Fibroblast of the conjunctiva (primary cell): ENCODE measurements at places on chromosomes 5 and 9.

GRCh38 chr9:116189683-116190082 lies 36.1 kb downstream of the PAPPA start:
- no peak for DNase-seq

- DNase-seq: no peak
Observed at GRCh38 chr5:6837519-6838110, 124.4 kb downstream of the TENT4A start.

DNA sequence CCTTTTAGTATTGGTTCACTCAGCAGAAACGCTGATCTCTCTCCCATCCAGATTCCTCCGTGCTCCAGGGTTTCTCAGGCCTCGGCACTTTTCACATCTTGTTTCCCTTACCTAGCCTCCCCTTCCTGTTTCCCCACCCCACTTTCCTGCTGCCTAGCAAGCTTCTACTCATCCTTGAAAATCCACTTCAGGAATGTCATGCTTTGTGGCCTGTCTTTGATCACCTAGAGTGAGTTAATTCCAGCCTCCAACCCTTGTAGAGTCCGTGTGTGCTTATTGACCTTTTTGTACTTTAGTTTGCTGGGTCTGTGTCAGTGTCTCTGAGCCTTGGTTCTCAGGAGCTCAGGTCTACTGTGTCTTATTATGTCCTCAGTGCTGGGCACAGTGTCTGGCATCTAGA lies 116.6 kb downstream of the AOPEP start:
- no peak for DNase-seq

GRCh38 chr5:164742025-164742424 lies 1236.6 kb downstream of the MAT2B start:
- no peak for DNase-seq

GRCh38 chr5:54534191-54535004 lies 16.8 kb downstream of the SNX18 start:
- no peak for DNase-seq

DNA sequence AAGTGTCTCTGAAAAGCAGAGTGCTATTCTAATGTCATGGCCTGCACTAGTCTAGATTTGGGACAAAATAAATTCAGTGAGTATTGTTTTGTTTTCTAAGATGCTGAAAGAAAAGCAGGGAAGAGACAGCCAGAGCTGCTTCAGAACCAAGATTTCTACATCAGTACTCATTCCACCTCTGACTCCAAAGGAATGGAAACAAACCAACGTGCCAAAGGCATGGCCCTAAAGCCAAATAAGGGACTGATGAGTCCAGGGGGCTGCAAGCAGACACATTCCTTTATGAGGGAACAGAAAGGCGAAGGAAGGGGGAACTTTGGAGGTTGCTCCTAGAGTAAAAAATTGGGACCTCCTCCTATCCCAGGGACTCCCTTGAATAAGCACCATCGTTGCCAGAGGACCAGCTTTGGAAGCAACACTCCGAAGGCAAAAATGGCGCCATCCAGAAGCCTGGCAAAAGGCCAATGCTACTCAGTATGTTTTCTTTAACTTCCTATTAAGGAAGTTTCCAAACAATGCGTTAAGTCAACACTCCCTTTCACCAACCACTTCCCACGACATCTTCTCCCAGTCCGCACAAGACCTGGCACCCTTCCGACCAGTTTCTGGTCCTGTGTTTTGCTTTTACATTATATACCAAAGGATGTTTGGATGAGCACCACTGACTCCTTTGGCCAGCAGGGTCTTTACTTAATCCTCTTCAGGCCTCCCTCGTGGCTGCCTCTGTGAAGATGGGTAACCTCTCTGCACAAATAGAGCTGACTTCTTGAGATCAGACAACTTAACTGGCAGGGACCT lies 31.6 kb downstream of the ADAM19 start:
- peak; percentile 62 for DNase-seq

DNA sequence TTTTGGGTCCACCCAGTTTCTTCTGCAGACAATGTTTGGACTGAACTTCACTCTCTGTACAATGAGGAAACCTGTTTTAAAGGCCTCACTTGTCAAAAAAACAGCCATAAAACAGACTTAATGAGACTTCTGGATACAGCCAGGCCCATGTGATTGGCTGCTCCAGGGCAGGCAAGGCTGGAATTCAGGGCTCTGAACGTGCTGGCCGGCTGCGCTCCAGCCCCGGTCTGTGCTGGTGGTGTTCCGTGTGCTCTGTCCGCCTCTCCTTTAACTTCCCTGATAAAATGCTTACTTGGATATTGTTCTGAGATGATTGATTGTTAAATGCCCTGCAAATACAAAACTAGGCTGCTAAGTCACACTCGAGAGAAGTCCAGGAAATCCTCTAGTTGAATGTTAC lies 131.2 kb upstream of the KLF4 start:
- no peak for DNase-seq

GRCh38 chr5:17802256-17802655 lies 168.0 kb downstream of the TAF11L14 start:
- DNase-seq: no peak

- no peak for DNase-seq
Observed at GRCh38 chr5:126234563-126235195, 188.5 kb upstream of the GRAMD2B start.

GRCh38 chr9:120609636-120610035 lies 29.7 kb upstream of the CDK5RAP2 start:
- no peak for DNase-seq

- DNase-seq: no peak
Observed at GRCh38 chr5:19555436-19555835, 432.6 kb downstream of the CDH18 start.

- DNase-seq: peak; percentile 14
Observed at GRCh38 chr9:36276781-36277181, 18.5 kb upstream of the GNE start.

- DNase-seq: no peak
Observed at GRCh38 chr9:83512621-83513020, 25.6 kb downstream of the FRMD3 start.

DNA sequence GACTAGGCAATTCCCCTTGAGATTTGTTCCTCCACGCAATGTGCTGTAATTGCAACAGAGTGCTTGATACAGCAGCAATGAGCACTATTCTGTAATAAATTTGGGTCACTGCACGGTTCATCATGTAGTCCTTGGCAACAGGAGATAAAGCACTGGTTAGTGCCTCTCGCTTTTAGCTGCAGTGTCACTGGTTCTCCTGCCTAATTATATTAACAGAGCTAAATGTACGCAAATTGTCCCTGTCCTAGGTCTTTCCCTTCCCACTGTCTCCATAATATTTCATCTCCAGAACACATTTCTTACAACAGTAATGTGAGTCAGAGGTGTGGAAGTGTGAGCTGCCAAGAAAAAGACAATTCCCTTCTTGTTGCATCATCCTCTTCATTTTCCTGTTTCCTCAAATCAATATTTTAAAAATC lies 553.1 kb downstream of the ZNF608 start:
- peak; percentile 84 for DNase-seq

GRCh38 chr5:158929552-158930218 lies 170.0 kb downstream of the EBF1 start:
- DNase-seq: no peak

- DNase-seq: no peak
Observed at GRCh38 chr5:61631438-61631941, 299.4 kb downstream of the ZSWIM6 start.

- no peak for DNase-seq
Observed at GRCh38 chr5:72991394-72991793, 35.6 kb downstream of the FCHO2 start.

GRCh38 chr9:129455151-129455995 lies 165.5 kb downstream of the C9orf50 start:
- no peak for DNase-seq

- DNase-seq: no peak
Observed at GRCh38 chr5:119951330-119951934, 322.1 kb downstream of the FAM170A start.

DNA sequence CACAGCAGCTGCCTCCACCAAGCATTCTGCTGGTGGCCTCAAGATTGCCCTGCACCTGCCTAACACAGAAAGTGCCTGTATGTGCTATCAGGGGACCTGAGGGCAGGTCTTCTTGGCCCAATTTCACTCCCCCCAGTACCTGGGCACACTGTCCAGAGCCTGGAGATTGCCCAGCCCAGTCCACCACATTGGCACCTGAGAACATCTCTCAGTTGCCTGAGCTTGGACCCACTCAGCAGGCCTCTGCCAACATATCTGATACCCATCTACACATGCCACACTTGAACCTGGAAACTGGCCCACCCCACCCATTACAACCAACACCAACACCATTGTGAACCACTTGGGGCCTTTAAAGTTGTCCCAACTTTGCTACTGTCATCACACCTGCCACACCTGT lies 1523.1 kb upstream of the CDH9 start:
- no peak for DNase-seq

DNA sequence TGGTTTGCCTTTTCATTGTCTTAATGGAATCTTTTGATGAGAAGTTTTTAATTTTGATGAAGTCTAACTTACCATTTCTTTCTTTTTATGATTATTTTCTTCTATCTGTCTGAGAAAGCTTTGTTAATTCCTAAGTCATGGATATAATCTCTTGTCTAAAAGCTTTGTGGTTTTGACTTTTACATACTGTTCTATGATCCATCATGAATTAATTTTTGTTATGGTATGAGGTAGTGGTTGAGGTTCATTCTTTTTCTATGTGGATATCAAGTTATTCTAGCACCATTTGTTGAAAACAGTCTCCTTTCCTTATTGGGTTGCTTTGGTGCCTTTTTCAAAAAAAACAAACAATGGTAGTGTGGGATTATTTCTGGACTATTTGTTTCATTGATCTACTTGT lies 20.4 kb downstream of the FBXO10 start:
- DNase-seq: no peak

- DNase-seq: no peak
Observed at GRCh38 chr9:99677281-99677680, 144.4 kb upstream of the NR4A3 start.

DNA sequence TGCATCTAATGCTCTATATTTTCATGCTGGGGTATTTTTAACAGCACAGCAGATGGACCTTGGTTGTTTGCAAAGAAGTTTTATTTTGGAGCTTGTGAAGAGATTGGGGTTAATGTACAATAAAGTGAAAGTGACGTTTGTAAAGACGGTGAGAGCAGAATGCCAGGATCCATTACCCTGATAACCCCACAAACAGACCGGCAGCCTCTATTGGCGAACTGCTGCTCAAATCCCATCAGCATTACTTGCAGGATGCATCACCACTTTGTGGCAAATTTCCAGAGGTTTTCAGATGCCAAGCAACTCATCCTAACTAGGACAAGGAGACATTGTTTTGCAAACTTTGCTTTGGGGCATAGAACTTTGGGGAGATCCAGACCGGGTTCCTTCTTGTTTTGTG lies 383.3 kb upstream of the ZNF462 start:
- DNase-seq: peak; percentile 29

DNA sequence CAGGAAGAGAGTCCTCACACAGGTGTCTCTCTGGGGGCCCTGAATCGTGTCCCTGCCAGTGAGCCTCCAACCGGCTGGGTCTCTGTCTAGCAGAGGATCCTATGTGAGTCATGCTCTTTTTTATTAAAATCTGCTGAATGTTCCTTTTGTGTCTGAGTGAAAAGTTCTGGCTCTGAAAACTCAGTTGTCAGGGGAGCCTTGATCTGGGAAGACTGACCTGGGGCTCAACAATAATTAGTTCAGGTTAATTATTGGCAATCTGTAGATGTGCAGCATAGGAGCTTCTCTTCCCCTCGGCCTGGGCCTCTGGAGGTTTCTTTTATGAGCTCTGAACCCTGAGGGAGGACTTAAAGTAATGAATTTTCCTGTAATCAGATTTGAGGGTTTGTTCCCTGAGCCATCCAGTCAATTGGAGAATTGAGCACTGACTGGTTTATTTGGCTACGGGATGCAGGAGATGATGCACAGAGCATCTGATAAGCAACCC lies 45.2 kb downstream of the ALG2 start:
- DNase-seq: no peak

- peak; percentile 71 for DNase-seq
Observed at GRCh38 chr9:18379073-18379811, 94.7 kb upstream of the ADAMTSL1 start.

DNA sequence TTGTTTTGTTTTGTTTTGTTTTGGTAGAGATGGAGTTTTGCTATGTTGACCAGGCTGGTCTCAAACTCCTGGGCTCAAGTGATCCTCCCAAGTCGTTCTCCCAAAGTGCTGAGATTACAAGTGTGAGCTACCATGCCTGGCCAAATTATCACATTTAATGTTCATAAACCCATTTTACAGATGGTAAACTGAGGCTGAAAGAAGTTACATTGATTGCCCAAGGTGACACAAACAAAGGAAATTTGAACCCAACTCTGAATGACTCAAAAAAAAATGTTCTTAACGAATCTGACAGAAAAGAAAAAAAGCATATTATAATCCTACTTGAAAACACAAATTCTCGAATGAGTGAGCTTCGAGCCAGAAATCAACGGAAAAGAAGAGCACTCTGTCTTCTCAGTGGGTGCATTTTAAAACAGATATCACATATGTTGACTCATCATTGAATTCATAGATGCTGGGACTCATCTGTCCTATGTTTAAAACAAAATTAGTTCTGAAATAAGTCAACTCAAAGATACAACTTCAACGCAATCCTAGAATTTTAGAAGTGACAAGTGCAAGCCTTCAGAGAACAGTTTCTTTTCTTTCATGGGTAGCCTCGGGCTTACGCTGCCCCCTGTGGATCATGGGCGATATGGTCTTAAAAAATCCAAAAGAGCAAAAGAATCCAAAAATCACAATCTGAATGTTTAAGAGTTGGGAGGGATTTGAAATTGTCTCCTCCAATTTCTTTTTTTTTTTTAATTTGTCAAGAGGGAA lies 28.4 kb downstream of the TIMD4 start:
- DNase-seq: no peak

GRCh38 chr9:114827641-114828302 lies 21.9 kb upstream of the TNFSF15 start:
- DNase-seq: no peak

DNA sequence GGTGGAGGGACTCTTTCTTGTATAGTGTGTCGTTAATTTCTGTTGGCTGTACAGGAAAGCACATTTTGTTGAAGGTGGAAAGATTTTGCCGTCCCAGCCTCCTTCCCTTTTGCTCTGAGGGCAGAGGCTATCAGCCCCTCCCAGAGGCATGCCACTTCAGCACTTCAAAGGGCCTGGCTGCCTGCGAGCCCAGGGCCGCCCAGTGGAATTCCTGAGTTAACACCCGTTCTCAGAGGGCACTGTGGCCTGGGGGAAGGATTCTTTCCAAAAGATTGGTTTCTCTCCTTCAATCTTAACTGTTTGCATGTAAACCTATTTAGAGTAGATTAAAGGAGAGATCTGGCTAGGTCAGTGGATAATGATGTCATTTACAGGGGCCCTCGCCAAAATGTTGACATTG lies 238.6 kb downstream of the FANCC start:
- DNase-seq: no peak

DNA sequence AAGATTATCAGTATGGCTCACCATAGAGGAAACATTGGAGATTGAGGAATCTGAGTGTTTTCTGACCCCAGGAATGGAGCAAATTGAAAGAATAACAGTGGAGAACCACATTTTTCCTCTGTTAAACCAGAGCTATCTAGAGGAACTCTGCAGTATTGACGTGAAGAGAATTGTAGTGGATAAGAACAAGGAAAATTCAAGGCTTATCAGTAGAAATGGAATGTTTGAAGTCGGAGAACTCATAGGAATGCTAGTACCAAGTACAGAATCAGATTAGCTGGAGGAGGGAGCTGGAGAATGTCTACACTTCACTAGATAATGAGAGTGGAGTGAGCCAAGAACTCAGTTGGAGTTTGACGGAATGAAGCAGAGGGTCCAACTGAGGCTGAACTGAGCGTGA lies 50.3 kb downstream of the SNCAIP start:
- no peak for DNase-seq
